ENCODE measurements at places on chromosomes 2 and 18.

- DNase-seq: no peak
These were observed 47.2 kb upstream of the ZNG1B start for GRCh38 chr2:113390124-113390849.

DNA sequence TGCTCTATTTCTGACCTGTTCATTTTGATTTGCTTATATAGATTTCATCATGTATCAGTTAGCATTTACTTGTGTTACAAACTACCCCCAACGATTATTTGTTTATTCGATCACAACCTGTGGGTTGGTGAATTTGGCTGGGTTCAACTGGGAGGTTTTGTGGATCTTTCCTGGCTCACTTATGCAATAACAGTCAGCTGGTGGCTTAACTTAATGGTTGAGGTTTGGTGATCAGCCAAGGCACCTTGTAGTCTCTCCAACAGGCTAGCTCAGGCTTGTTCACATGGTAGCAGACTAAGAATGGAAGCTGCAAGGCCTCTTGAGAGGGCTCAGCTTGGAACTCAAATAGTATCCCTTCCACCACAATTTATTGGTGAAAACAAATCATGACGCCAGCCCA is 5.4 kb upstream of the PUM2 start:
- DNase-seq: no peak

DNA sequence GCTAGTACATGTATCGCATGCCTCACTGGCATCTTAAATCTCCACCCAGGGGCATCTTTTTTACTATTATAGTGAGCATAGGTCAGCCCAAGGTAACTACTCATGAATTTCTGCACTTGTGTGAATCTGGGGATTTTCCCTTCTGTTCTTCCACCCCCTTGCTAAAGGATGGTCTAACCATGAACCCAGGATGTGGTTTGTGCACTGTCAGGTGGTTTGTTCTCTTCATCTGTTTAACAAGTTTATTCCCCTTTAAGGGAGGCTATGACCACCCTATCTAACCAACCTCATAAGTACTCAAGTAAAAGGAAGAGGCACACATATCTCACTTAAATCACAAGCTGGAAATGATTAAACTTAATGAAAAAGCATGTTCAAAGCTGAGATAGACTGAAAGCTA is 243.0 kb downstream of the RPRM start:
- no peak for DNase-seq

DNA sequence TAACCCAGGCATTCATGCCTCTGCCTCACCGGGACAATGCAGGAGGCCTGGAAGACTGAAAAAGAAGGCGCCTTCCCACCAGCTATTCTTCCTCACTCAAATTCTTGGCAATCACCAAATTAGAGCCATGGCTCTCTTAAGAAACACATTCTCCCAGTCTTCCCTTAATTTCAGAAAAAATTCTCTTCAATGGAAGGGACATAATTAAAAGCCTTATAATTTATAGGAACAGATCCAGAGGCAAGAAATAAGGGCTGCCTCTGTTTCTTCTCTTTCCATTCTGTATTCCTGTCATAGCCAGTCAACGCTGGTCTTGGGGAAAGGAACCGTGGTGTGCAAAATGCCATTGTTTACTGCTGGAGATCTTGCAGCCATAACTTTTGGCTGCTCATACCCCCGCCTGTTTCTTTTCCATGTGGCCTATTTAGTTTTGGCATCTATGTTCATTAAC is 32.8 kb downstream of the DTNA start:
- no peak for DNase-seq

DNA sequence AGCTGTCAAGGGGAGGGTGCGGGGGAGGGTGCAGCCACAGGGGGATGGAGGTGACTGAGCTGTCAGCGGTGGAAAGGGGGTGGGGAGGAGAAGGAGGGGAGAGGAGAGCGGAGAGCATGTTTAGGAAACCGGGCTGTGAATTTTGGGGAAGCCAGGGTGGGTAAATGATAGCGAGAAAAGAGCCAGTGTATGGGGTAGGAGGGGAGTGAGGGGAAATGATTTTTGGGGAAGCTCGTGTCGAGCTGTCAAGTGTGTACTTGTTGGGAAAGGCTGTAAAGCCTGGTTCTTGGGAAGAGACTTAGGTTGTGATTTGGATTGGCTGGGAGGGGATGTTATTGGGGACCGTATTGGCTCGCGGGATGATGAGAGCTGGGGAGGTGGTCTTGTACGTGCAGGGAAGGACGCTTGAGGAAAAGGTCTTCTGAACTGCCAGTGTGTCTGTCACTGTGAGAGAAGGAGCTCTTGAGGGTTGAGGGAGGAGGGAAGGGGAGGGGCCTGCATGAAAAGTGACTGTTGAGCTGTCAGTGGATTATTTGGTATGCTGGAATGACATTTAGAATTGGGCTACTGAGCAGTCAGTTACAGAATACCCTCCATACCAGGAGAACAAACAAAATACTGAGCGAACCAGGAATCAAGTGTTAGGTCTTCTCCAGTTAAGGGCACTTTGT is 1.0 kb downstream of the UBR3 start:
- DNase-seq: peak; percentile 43

DNA sequence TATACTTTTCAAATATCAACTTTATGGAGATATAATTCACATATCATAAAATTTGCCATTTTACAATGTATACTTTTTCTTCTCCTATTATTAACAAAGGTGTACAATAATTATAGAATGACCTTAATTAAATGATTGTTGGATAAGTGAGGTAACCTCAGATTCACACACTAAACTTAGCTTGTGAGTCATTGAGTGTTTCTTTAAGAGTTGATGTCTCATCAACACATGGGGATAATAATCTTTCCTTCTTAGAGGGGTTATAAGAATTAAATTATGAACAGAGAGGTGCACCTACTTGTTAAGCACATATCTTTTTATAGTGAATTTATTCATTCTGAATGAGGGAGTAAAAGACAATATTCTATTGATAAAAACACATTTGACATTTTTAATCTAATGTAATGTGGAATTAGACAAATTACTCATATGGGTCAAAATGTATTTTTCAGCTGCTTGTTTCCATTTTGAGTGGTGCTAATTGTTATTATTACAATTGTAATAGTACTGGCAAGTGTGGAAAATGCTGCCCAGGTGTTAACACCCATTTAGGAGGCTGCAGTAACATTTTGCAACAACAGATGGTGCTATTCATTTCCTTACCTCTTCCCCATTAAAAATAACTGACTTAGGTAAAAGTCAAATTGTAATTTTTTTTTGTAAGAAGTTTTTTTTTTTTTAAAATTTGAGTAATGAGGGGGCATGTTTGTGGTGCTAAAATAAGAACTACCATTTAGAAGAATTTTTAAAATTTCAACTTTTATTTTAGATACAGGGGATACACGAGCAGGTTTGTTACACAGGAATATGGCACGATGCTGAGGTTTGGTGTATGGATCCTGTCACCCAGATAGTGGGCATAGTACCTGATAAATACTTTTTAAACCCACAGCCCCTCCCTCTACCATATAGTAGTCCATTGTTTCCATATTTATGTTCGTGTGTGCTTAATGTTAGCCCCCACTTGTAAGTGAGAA is 32.1 kb upstream of the DYNAP start:
- no peak for DNase-seq

GRCh38 chr2:115165529-115166109 is 723.2 kb downstream of the DPP10 start:
- DNase-seq: no peak

GRCh38 chr2:38296197-38296780 is 80.8 kb downstream of the ATL2 start:
- DNase-seq: no peak

GRCh38 chr2:200747668-200748618 is 63.8 kb upstream of the BZW1 start:
- DNase-seq: no peak

GRCh38 chr18:43393174-43393573 is 115.9 kb upstream of the SYT4 start:
- no peak for DNase-seq

GRCh38 chr18:34207344-34207851 is 17.3 kb downstream of the NOL4 start:
- DNase-seq: no peak

DNA sequence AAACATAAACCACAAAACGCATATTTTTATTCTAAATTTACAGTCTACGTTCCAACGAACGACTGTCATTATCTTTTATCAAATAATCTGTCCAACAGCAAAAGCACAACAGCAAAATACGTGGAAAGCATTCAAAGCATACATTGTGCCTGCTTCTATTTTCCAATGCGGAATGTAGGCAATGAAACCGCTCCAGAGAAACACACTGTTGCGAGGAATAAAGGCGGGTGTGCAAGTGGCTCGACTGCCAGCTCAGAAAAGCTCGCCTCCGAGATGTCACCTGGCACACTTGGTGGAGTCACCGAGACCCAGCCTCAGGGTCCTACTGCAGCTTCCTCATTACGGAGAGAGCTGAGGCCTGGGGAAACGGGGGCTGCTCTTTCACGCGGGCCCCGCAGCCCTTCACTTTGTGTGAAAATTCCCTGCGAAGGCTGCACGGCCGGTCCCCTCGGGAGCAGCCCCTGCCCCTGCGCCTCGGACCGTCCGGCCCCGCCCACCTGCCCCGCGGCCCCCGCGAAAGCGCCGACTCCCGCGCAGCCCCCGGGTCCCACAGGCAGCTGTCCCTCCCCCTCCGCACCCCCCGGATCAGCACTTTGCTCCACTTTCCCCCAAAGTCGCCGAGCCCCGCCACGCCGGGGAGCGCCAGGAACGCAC is 752 bp downstream of the MGAT4A start:
- peak; percentile 29 for DNase-seq

DNA sequence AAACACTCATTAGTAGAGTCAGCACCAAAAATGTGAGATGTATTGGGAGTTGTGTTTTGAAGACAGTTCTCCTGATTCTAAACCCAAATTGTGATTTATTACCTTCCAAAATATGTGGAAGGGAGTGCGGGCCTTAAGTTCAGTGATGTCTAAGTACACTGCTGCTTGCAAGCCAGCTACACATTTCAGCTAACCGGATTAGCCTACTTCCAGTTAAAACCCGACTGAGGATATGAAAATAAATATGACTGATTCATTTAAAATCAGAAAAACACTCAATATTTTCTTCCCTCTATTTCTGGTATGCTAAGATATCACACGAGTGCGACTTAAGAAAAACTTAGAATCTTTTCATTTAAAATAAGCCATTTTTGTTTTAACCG is 907 bp downstream of the FHL2 start:
- DNase-seq: no peak

GRCh38 chr2:36178384-36178783 is 177.2 kb upstream of the CRIM1 start:
- DNase-seq: no peak

DNA sequence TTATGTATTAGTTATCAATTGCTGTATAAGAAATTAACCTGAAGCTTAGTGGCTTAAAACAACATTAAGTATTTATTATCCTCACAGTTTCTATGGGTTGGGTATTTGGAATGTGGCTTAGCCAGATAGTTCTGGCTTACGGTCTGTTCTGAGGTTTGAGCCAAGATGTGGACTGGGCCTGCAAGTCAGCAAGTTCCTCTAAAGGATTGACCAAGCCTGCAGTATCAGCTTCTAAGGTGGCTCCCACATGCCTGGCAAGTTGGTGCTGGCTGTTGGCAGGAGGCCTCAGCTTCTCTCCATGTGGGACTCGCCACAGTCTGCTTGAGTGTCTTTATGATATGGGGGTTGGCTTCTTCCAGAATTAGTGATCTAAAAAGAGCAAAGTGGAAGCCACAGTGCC is 45.0 kb upstream of the TCF4 start:
- no peak for DNase-seq

GRCh38 chr2:148990968-148991367 is 47.5 kb upstream of the LYPD6B start:
- no peak for DNase-seq

- DNase-seq: no peak
These were observed 471.7 kb upstream of the CDH20 start for GRCh38 chr18:60861575-60861974.

- DNase-seq: no peak
These were observed 19.8 kb downstream of the POU3F3 start for GRCh38 chr2:104873689-104874054.

GRCh38 chr18:39489431-39489830 is 1923.8 kb upstream of the CELF4 start:
- DNase-seq: no peak

GRCh38 chr2:137772451-137772850 is 191.8 kb upstream of the HNMT start:
- DNase-seq: no peak

GRCh38 chr18:75962036-75962572 is 532.9 kb downstream of the ZNF516 start:
- DNase-seq: no peak

DNA sequence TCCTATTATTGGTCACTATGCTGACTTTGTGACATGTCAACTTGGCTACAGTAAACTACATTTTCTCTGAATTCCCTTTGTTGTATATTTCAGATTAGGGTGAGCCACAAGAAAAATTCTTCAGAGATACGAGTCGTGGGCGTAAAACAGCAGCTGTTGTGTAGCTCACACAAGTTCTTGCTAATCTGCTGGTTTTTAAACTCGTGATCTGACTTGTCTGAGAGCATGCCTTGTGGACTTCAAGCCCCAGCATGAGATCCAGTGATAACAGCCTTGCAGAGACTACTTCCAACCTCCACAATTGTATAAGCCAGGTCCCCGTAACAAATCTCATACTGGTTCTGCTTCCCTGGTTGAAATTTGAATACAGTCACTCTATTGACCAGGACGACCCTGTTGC is 259.8 kb upstream of the LYPD1 start:
- DNase-seq: no peak

- no peak for DNase-seq
These were observed 96.6 kb downstream of the MBD2 start for GRCh38 chr18:54127759-54128378.

- no peak for DNase-seq
These were observed 1641.3 kb upstream of the SLC39A10 start for GRCh38 chr2:194015751-194016150.

DNA sequence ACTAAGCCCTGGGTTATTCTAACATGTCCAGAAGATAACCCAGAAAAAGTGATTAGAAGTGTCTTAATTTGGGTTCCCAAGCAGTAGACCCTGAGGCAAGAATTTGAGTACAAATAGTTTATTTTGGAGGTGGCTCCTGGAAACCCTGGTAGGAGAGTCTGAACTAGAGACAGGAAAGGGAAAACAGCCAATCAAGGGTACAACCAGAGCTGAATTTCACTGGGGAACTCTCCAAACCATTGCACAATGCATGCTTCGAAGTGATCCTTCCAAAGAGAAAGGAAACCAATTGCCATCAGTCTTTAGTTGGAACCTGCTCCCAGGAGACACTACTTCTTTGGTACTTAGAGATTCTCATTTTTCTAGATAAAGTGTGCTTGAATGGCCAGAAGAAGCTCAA is 361.5 kb downstream of the MBD2 start:
- DNase-seq: no peak

GRCh38 chr2:144683966-144684365 is 164.0 kb upstream of the ZEB2 start:
- no peak for DNase-seq

Measured in mesothelial cell of epicardium (in vitro differentiated cells).